Activated T-helper 2 cell treated with anti-CD3 and anti-CD28 coated beads, Interferon-gamma antibody, Interleukin-2, Interleukin-4, amounts not matched to agents 10 μg/mL and 5 μg/mL and 100 μg/mL, durations not matched to agents 14 hours and 24 hours and 36 hours (primary cell): ENCODE measurements at places on chromosomes 5 and 9. TPM values are rescaled to one million over a fixed set of nuclear protein-coding genes. Genes with fewer than 3 reads are reported as not detected.

Gene PARP8
- 22.2 and 23.5 TPM in 2 replicates for total RNA-seq

DNA sequence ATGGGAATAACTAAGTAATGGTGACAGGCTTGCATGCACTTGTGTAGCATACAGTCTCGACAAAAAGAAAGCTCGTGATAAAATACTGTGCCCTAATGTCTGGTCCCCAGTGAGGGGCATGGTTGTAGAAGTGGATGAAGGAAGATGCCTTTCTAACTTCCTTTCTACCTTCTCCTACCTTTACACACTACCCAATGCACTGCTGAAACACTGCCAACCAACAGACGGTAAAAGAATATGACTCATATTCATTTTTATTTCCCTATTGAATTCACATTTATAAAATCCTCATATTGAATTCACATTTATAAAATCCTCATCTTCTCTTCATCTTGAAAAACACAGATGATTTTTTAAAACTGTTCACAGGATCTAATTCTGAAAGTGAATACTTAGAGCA is 223.0 kb downstream of the PJA2 start:
- H3K27me3 ChIP-seq = no peaks in the 10 kb centered on the region
- H3K27ac ChIP-seq = no peak overlapping the region
- no peaks in the 10 kb centered on the region for H3K36me3 ChIP-seq

Gene ARHGEF28
- 0.05 and 0.11 TPM in 2 replicates for total RNA-seq

Gene SLC46A2
- not detected in 2 replicates for total RNA-seq

- no peaks in the 10 kb centered on the region for H3K36me3 ChIP-seq
- no peak for DNase-seq
- H3K4me3 ChIP-seq = no peak overlapping the region
- no peak overlapping the region for H3K27ac ChIP-seq
- no peaks in the 10 kb centered on the region for H3K4me1 ChIP-seq
Measured at GRCh38 chr9:90167914-90168313, 474.7 kb downstream of the DIRAS2 start.

- H3K27me3 ChIP-seq = no peaks in the 10 kb centered on the region
- no peak overlapping the region for H3K27ac ChIP-seq
- no peaks in the 10 kb centered on the region for H3K4me1 ChIP-seq
Measured at GRCh38 chr5:119746984-119747383, 117.6 kb downstream of the FAM170A start.

Gene MARCHF6
- total RNA-seq = 111 and 116 TPM in 2 replicates

- H3K27ac ChIP-seq = no peak overlapping the region
- H3K4me1 ChIP-seq = no peaks in the 10 kb centered on the region
- no peaks in the 10 kb centered on the region for H3K27me3 ChIP-seq
- no peaks in the 10 kb centered on the region for H3K36me3 ChIP-seq
Measured at GRCh38 chr9:134925011-134925511, 7.3 kb upstream of the FCN1 start.

- DNase-seq = no peak
- no peak overlapping the region for H3K4me3 ChIP-seq
- no peaks in the 10 kb centered on the region for H3K4me1 ChIP-seq
- no peak overlapping the region for H3K27ac ChIP-seq
Measured at GRCh38 chr5:135814316-135814715, 20.1 kb upstream of the SLC25A48 start.

DNA sequence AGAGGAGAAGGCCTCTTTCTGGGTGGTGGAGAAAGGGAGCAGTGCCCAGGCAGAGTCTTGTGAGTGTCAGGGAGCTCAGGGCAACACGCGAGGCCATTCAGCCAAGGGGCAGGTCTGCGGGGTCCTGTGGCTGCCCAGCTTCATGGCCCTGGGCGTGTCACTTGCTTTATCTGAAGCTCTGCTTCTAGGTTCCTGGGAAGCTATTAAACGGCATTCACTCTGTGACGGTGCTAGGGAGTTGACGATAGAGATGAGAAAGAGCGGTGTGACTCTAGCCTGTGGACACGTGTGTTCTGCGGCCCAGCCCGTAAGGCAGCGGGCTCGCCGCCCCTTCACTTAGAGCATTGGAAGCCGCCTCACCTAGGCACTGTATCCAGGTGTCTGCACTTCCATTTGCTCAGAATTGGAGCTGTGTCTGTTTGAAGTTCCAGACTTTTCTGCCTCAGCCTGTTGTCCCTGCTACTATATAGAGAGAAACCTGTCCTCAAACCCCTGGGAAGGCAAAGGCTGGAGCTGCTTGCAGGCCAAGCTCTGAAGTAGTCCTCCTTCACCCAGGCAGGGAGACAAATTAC is 88.3 kb downstream of the PHF2 start:
- H3K4me1 ChIP-seq = no peaks in the 10 kb centered on the region
- no peaks in the 10 kb centered on the region for H3K27me3 ChIP-seq
- no peak for DNase-seq
- H3K27ac ChIP-seq = no peak overlapping the region
- H3K36me3 ChIP-seq = peaks cover 6% of the 10 kb centered on the region
- no peak overlapping the region for H3K4me3 ChIP-seq

Gene ELAVL2
- total RNA-seq = not detected in 2 replicates

GRCh38 chr9:107894572-107895261 is 405.1 kb upstream of the KLF4 start:
- no peak for DNase-seq
- H3K4me3 ChIP-seq = no peak overlapping the region
- no peaks in the 10 kb centered on the region for H3K27me3 ChIP-seq

DNA sequence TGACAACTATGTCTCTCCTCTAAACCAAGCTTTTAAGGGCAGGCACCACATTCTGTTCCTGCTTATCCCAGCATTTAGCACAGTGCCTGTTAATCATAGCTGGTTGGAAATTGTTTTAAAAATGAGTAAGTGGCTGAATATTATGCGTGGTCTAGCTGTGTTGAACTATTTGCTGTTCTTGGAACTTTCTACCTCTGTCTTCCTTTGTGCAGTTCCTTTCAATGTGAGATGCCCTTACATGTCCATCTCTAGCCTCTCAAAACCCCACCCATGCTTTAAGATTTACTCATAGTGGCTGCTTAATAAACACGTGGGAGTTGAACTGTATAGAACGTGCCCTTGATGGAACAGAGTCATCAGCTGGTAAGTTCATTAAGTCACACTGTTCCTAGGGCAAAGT is 34.5 kb downstream of the C9orf57 start:
- DNase-seq = no peak
- no peaks in the 10 kb centered on the region for H3K27me3 ChIP-seq
- no peak overlapping the region for H3K4me3 ChIP-seq
- H3K4me1 ChIP-seq = peaks cover 8% of the 10 kb centered on the region

GRCh38 chr5:56703952-56704351 is 111.4 kb upstream of the MAP3K1 start:
- H3K4me1 ChIP-seq = peaks cover 28% of the 10 kb centered on the region
- peaks cover 24% of the 10 kb centered on the region for H3K27me3 ChIP-seq
- H3K36me3 ChIP-seq = peaks cover 7% of the 10 kb centered on the region
- H3K4me3 ChIP-seq = no peak overlapping the region

- H3K4me3 ChIP-seq = no peak overlapping the region
- H3K27me3 ChIP-seq = no peaks in the 10 kb centered on the region
- no peak overlapping the region for H3K27ac ChIP-seq
- no peaks in the 10 kb centered on the region for H3K36me3 ChIP-seq
- H3K4me1 ChIP-seq = no peaks in the 10 kb centered on the region
Measured at GRCh38 chr5:125088522-125089105, 342.2 kb upstream of the ZNF608 start.

DNA sequence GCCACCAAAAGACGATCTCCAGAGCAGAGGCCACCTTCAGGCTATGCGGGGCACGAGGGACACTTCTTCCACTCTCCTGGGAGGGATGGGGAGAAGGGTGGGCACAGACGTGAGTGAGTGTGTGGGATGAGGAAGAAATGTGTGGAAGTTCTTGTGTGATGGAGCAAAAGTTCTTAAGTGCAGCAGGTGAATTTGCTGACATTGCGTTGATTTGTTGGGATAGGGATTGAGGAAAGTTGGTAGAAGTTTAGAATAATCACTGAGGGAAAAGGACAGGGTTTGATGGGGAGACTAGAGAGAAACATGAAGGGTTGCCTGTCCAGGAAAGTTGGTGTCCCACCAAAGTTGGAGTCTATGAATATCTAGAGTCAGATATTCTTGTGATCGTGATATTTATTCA is 2.2 kb downstream of the AOPEP start:
- peaks cover 15% of the 10 kb centered on the region for H3K4me1 ChIP-seq
- H3K4me3 ChIP-seq = no peak overlapping the region
- H3K27ac ChIP-seq = no peak overlapping the region

Gene LVRN
- 0.07 TPM in 1 of 2 replicates, not detected in the other for total RNA-seq

GRCh38 chr9:134193912-134194535 is 29.7 kb upstream of the RNU6ATAC start:
- H3K27ac ChIP-seq = no peak overlapping the region
- no peaks in the 10 kb centered on the region for H3K36me3 ChIP-seq
- peaks cover 17% of the 10 kb centered on the region for H3K4me1 ChIP-seq
- peaks cover 11% of the 10 kb centered on the region for H3K27me3 ChIP-seq

Gene CDKN2B
- total RNA-seq = 0.62 and 0.69 TPM in 2 replicates

DNA sequence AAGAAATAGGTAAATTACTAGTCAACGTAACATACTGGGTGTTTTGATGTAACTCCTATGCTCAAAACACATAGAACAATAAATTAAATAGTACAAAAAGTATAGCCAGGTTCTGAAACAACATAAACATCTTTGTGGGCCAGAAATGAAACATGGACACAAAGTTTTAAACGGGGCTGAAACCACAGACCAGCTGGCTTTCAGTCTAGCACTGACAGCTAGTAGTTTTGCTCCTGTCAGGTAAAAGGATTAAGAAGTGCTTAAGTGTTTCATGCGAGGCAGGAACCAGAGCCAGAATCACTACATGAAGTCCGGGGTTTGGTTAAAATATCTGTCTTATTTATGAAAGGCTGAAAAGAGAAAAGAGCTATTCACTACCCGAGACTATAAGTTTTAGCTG is 19.5 kb downstream of the DCAF10 start:
- H3K27me3 ChIP-seq = no peaks in the 10 kb centered on the region
- H3K27ac ChIP-seq = no peak overlapping the region
- no peak overlapping the region for H3K4me3 ChIP-seq
- no peak for DNase-seq
- H3K4me1 ChIP-seq = peaks cover 6% of the 10 kb centered on the region

DNA sequence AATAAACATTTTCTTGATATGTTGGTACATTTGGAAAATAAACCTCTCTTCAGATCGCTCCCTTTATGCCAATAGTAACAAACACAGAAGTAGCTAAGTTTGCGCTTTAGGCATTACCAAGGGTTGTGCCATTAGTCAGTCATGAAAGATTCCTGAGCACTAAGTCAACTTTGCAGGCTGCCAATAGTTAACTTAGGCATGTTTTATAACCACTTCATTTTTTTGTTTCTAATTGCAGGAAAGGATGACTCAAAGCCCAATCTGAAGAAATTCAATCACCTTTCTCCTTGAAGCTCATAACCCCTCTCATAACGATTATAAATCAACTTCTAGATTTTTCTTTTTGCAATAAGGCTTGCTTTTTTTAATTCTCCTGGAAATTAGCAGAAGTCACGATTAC is 517.0 kb downstream of the AGTPBP1 start:
- no peaks in the 10 kb centered on the region for H3K27me3 ChIP-seq
- no peak overlapping the region for H3K27ac ChIP-seq
- no peak for DNase-seq
- H3K36me3 ChIP-seq = no peaks in the 10 kb centered on the region
- no peaks in the 10 kb centered on the region for H3K4me1 ChIP-seq

Gene FOXE1
- total RNA-seq = not detected in 2 replicates

- H3K4me3 ChIP-seq = no peak overlapping the region
- peaks cover 4% of the 10 kb centered on the region for H3K27me3 ChIP-seq
- DNase-seq = no peak
- no peaks in the 10 kb centered on the region for H3K4me1 ChIP-seq
Measured at GRCh38 chr5:34669931-34670516, 13.9 kb downstream of the RAI14 start.
